Left ventricle myocardium inferior (tissue), 1 donor: ENCODE measurements at places on chromosomes 3 and 15. TPM values are rescaled to one million over a fixed set of nuclear protein-coding genes. Genes with fewer than 3 reads are reported as not detected.

DNA sequence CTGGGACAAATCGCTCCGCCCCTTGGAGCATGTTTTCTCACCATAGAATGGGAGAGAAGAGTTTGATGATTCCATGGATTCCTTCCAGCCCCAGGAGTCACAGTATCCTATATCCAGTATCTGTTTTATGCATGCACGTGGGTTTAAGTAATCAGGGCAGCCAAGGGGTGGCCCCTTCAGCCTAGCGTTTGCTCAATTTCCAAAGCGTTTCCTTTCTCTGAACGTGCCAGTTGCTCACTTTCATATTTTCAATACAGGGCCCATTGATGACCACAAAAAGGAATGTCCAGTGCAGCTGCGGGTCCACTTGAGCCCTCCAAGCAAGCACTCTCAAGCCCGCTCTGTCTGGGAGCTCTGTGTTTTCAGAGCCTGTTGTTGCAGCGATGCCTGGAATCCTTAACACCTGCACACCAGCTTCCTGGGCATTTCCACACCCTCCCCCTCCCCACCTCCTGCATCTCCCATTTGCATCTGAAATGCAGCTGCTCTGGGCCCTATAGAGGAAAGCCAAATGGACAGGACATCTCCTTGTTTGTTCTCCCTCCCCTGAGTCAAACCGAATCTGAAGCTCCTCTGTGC is 164.3 kb upstream of the LPP start:
- DNase-seq: no peak

- DNase-seq: no peak
Measured at GRCh38 chr3:187921391-187922074, 176.3 kb upstream of the BCL6 start.

Gene CLSTN2
- total RNA-seq: 7.0 TPM

GRCh38 chr3:191301017-191301416 is 28.2 kb upstream of the CCDC50 start:
- no peak for DNase-seq
